ENCODE measurements at places on chromosomes 6 and 20.

GRCh38 chr20:14761903-14762302, 424.5 kb upstream of the FLRT3 start:
- DNase-seq = no peak

DNA sequence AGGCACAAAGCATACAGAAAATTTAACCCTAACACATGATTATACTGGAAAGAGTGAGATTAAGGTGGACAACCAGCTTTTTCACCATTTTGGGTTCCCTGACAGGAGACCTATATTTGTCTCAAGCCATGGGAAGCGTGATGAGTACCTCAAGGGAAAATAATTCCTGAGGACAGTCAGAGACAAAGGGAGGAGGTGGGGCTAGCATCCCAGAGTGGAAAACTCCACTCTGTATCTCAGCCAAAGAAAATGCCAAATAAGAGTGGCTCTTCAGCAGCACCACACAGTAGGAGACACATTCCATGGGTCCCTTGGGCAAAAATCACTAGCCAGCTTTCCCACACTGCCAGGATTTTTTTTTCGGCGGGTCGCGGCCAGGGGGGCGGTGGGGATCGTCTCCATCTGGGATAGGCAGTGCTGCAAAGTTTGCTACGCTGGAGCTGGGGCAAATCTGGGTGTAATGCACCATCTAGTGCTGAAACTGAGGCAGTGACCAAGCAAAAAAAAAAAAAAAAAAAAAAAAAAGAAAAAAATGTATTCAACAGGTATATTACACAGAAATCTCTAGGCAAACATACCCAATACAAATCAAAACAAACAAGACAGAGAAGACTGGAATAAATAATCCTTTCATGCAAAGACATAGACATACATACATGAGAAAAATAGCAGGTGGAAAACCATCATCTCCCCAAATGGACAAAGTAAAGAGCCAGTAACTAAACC, 77.3 kb upstream of the SLC35F1 start:
- no peak for DNase-seq

GRCh38 chr6:52420668-52421358, 671 bp downstream of the EFHC1 start:
- no peak for DNase-seq

- no peak for DNase-seq
Measured at GRCh38 chr6:108640104-108640503, 79.4 kb downstream of the FOXO3 start.

GRCh38 chr6:170251776-170252571, 38.9 kb downstream of the DLL1 start:
- DNase-seq = no peak
